ENCODE measurements at places on chromosomes 11 and 22.

DNA sequence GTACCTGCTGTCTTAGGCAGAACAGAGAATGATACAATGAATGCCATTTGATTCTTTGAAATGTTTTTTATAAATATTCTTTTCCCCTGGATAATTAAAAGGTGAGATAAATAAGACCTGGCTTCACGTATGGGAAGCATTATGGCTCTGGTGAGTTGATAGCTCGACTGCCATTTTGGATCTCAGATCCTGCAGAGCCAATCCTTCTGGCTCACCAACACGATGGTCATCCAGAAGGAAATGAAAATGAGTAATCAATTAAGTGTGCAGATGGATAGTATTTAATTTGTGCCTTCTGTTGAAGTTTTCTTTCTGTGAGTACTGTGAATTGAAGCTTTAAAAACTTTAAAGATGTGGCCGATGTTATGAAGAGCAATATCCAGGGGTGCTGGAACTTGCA, 2.7 kb downstream of the TNRC6B start:
- peak; percentile 47 for DNase-seq

DNA sequence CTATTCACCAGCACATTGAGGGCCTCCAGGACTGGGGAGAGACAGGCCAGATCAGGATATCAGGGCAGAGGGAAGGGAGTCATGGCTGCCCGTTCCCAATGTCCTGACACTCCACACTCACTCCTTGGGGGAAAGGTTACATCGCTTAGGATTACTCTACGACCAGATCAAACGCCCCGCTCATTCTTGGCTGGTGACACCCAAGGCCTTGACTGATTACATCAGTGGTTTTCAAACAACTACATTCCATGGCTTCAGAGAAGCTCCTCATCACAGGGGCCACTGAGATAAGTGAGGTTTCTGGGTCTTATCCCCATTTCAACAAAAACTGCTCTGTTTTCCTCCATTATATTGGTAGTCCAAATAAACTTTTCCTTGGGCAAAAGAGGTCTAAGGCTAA, 15.0 kb downstream of the UBE2L6 start:
- DNase-seq, result no peak

- DNase-seq, result no peak
These were observed 40.2 kb downstream of the CELF1 start for GRCh38 chr11:47512701-47513100.

DNA sequence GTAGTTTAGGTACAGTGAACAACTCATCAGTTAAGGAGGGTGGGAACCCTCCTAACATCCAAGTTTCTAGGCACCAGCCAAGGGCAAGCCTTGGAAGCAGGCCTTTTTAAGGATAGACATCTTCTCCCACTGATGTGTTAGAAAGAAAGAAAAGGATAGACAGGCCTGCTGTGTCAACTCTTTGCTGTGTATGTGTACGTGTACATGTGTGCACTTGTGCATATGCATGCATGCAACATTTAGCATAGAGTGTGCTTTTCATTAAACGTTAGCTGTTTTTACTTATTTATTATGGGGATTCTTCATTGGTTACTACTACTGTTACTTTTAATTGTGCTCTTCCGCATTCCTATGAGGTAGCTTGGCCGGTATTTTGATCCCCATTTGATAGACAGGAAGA, 36.1 kb downstream of the RNF169 start:
- DNase-seq, result no peak

GRCh38 chr11:107018219-107018901, at the start of gene GUCY1A2:
Gene GUCY1A2 (minus strand): TSS chr11:107018476. CDS start chr11:107018055, 421 bp downstream.
- DNase-seq, result peak; percentile 16

- no peak for DNase-seq
These were observed 533.6 kb upstream of the API5 start for GRCh38 chr11:42778193-42778592.

- no peak for DNase-seq
These were observed 73.1 kb downstream of the CELSR1 start for GRCh38 chr22:46464296-46464695.

GRCh38 chr11:111417011-111417765, 38.1 kb upstream of the POU2AF1 start:
- no peak for DNase-seq

DNA sequence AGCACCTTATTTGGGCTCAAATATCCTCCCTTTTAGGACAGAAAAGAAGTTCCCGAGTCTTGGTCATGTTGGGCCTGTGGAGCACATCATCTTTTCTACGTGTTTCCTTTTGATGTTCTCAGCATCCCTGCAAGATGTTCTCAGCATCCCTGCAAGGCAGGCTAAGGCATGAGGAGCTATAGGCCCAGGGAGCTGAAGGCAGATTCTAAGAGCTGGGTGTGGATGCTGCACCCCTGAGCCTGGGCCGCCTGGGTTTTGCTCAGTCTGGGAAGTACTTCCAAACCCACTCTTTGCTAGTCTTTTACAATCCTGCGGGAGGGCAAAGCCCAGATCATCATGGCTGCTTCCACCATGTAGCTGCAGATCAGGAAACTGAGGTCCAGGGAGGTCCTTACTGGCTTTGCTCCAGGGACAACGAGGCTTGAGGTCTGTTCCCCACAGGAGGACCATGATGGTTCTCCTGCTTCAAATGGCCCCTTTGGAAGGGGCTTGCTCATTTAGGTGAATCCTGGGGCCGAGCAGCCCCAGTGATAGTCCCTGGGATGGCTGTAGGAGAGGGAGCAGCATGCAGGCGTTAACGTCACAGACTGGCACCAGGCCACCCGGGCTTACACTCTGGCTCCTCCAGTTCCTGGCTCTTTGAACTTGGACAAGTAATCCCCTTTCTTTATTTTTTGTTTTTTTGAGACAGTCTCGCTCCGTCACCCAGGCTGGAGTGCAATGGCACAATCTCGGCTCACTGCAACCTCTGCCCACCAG, 10.6 kb downstream of the LRRC75B start:
- no peak for DNase-seq

- DNase-seq, result peak; percentile 97
These were observed 1.6 kb upstream of the EHBP1L1 start for GRCh38 chr11:65574109-65574810.

DNA sequence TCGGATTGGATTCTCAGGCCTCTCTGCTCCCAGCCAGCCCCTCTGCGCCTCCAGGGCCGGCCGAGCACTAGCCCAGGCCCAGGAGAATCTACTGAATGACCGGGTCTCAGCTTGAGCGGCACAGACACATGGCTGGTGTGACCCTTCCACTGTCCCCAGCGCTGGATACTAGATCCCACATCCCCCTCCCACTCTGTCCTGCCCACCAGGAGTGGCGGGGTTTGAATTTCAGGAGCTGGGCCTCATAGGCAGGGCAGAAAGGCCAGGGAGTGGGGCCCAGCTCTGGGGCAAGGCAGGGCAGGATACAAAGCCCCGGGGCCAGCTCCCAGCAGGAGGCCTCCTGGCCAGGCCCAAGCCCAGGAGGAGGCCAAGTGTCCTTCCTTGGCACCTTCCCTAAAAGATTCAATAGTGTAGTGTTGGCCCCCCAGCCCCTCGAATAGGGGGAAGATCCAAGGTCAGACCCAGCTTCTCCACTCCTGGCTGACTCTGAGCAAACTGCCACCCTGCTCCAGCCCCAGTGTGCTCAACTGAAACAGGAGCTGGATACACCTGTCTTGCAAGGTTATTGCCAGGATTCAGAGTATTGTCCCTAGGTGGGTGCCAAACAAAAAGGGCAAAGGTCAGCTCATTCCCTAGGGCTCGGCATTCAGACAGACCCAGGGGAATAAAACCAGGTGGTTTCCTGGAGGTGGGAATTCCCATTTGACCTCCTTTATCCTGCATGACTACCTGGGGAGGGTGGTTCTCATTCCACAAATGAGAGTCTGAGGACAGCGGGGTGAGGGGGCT, 22.5 kb upstream of the TCF20 start:
- no peak for DNase-seq

- DNase-seq, result peak; percentile 41
These were observed 119.5 kb downstream of the ENTHD1 start for GRCh38 chr22:39773976-39774539.

GRCh38 chr11:112776834-112777233, 184.4 kb upstream of the NCAM1 start:
- DNase-seq, result no peak

GRCh38 chr11:30489076-30489475, 97.1 kb downstream of the MPPED2 start:
- no peak for DNase-seq

DNA sequence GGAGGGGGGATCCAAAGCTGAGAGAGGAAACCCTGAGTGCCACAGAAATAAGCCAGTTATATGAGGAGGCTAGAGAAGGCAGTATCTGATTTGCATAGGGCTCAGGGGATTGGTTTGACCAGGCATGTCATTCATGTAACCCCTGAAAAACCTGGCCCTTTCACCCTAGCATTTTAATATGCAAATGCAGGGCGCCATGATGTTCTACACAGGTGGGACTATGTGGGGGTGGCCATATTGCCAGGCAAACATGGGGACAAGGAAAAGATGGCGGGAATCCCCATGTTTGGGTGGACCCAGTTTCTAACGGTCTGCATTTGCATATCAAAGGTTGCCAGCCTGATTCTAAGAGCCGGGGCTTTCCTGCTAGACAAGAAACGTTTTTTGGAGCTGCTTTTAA, 27.2 kb downstream of the CSF2RB start:
- DNase-seq, result no peak

- DNase-seq, result no peak
These were observed 14.3 kb upstream of the OR10D3 start for GRCh38 chr11:124168796-124169195.

- DNase-seq, result no peak
These were observed 90.4 kb downstream of the RELT start for GRCh38 chr11:73466643-73467042.

DNA sequence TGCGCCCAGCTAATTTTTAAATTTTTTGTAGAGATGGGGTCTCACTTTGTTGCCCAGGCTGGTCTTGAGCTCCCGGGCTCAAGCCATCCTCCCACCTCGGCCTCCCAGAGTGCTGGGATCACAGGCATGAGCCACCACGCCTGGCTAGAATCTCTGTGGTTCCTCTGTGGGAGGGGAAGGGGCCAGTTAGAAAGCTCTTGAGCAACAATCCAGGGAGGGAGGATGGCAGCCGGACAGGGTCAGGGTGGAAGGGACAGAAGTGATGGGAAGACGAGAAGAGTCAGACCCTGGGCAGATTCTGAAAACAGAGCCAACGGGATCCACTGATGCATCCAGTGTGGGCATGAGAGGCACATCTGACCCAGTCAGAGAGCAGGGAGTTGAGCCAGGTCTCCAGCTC, 38.9 kb upstream of the MN1 start:
- no peak for DNase-seq

GRCh38 chr11:2807801-2808241, 77.8 kb downstream of the CDKN1C start:
- DNase-seq, result no peak

- DNase-seq, result peak; percentile 86
These were observed 31.3 kb downstream of the MTNR1B start for GRCh38 chr11:93000511-93001476.

GRCh38 chr11:74849525-74850391, 99.1 kb downstream of the XRRA1 start:
- peak; percentile 92 for DNase-seq

GRCh38 chr11:42524534-42525227, 787.1 kb upstream of the API5 start:
- DNase-seq, result peak; percentile 8

GRCh38 chr22:32083814-32084213, 40.8 kb downstream of the SLC5A1 start:
- no peak for DNase-seq

- no peak for DNase-seq
These were observed 9.9 kb upstream of the ACER3 start for GRCh38 chr11:76850815-76851214.

GRCh38 chr22:41382098-41382578, 396 bp downstream of the TEF start:
- peak; percentile 53 for DNase-seq

DNA sequence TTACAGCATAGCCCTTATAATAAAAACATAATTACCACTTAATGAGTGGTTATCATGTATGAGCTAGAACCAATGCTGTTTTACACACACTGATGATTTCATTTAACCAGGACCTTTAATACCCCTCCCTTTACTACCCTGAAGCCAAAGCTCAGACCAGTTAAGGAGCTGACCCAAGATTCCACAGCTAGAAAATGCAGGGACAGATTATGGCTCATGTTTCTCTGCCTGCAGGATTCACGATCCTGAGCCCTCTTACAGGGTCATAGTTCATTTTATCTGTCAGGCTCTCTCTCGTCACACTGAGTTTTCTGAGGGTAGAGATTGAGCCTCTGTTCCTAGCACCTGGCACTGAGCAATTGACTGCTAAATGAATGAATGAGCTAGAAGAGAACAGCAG, 27.4 kb downstream of the TUB start:
- no peak for DNase-seq

- DNase-seq, result no peak
These were observed 5.4 kb upstream of the POU2AF1 start for GRCh38 chr11:111384494-111384893.

GRCh38 chr22:27624042-27624441, 177.5 kb downstream of the MN1 start:
- DNase-seq, result no peak

GRCh38 chr22:22938672-22939587, 51.3 kb downstream of the IGLL5 start:
- no peak for DNase-seq

DNA sequence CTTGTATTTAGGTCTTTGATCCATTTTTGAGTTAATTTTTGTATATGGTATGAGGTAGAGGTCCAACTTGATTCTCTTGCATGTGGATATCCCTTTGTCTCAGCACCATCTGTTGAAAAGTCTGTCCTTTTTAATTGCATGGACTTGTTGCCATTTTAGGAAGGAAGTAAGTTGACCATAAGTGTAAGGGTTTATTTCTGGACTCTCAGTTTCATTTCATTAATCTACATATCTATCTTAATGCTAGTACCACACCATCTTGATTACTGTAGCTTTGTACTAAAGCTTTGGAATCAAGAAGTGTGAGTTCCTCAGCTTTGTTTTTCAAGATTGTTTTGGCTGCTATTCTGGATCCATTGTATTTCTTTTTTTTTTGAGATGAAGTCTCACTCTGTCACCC, 31.4 kb downstream of the CBL start:
- DNase-seq, result no peak

DNA sequence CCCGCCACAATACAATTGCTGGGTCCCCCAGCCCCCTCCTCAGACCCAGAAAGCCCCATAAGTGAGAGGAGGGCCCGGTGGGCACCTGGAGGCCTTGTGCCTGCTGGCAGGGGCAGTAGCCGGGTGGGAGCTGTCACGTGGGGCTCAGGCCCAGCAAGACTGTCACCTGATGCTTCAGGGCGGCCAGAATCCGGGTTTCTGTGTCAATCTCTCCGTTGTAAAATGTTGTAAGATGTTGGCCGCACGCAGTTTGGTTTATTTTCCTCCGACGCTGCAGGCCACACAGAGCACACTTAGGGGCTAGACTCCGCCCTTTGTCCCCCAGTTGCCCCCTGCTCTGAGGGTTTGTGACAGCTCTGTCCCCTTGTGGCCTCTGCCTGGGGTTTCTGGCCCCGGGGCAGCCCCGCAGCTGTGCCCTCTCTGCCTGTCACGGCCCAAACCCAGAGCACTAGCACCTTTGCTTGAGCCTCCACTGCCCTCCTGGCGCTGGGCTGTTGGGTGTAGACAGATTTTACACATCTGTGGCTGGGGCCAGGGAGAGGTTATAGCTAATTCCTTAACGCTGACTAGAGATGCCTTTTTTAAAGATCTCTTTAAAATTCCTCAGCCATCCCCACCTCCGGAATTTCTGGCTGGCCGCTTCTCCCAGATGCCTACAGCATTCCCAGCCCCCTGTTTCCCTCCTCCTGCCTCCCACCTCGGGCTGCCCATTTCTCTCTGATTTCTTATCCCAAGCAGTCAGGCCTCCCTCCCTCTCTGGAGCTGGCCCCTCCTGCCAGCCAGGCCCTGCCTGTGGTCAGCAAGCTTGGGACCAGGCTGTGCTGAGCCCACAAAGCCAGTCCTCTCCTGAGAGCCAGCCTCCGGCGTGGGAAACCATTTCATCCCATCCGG, 3.2 kb upstream of the PRR5 start:
- DNase-seq, result peak; percentile 72

Data from ELR (cell line).